ENCODE measurements at places on chromosomes 5 and 9.

DNA sequence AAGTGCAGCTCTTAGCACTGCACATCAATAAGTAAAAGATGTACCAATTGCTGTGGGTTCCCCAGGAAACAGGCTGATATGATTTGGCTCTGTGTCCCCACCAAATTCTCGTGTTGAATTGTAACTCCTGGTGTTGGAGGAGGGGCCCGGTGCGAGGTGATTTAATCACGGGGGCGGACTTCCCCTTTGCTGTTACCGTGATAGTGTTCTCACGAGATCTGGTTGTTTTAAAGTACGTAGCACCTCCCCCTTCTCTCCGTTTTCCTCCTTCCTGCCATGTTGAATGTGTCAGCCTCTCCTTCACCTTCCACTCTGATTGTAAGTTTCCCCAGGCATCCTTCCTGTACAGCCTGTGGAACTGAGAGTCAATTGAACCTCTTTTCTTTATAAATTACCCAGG is 93.2 kb upstream of the ACTBL2 start:
- DNase-seq, result no peak

GRCh38 chr9:129557192-129558036 is 63.5 kb downstream of the C9orf50 start:
- no peak for DNase-seq

DNA sequence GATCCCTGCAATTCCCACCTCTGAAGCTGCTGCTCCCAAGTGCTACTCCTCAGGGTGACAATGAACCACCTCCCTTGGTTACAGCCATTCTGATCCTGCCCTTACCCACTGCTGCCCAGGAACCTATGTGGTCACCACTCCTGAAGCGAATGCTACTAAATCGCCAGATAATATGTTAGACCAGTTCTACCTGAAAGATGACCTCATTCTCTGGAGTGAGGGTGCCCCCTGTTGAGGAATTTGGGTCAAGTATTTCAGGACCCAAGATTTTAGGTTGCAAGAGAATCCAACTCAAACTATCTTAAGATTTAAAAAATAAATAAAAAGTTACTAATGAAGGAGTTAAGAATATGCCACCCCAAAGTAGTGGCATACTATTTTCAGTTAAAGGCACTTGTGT is 5.8 kb upstream of the SNAPC3 start:
- DNase-seq, result no peak

GRCh38 chr5:87924436-87924835 is 344.2 kb downstream of the TMEM161B start:
- DNase-seq, result no peak

GRCh38 chr9:131980267-131981016 is 99.2 kb downstream of the MED27 start:
- no peak for DNase-seq

DNA sequence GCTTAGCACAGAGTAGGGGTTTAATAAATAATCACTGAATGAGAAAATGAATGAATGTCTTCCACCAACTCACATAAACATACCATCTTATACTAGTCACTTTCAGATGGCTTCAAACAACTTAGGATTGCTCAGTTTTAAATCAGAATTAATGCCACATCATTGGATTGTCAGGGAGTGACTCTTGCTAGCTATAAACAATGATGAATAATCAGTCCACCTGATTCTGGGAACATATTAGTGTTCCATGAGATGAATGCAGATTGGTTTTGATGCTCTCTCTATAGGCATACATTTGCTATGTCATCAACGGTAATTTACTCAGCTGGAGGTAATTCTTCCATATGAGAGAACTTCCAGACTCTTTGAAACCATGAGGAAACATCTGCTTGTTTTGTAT is 97.4 kb downstream of the CDH9 start:
- no peak for DNase-seq

DNA sequence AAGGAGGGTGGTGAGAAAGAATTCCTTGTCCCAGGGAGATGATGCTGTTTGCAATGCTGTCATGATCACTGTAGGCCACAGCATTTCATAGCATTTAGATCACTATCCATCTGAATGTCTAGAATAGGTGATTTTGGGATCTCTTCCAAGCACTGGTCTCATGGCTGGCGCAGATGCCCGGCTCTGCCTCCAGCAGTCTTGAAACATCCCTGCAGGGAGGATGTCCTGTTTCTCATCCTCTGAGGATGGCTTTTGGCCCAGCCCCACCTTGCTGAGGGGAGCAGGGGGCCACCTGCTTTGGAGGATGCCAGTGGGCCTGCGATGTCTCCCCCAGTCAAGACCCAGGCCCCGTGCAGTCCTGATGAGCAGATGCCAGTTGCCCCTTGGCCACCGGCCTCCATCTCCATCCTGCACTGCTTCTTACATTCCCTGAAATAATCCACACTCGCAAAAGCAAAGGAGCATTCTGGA is 63.5 kb upstream of the GARNL3 start:
- no peak for DNase-seq

DNA sequence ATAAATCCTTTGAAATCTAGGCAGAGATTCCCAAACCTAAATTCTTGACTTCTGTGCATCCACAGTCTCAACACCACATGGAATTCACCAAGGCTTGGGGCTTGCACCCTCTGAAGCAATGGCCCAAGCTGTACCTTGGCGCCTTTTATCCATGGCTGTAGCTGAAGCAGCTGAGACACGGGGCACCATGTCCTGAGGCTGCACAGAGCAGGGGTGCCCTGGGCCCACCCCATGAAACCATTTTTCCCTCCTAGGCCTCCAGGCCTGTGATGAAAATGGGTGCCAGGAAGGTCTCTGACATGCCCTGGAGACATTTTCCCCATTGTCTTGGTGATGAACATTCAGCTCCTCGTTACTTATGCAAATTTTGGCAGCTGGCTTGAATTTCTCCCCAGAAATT is 158.6 kb upstream of the NUDT12 start:
- DNase-seq, result no peak

GRCh38 chr5:124706729-124707361 is 39.6 kb downstream of the ZNF608 start:
- no peak for DNase-seq

DNA sequence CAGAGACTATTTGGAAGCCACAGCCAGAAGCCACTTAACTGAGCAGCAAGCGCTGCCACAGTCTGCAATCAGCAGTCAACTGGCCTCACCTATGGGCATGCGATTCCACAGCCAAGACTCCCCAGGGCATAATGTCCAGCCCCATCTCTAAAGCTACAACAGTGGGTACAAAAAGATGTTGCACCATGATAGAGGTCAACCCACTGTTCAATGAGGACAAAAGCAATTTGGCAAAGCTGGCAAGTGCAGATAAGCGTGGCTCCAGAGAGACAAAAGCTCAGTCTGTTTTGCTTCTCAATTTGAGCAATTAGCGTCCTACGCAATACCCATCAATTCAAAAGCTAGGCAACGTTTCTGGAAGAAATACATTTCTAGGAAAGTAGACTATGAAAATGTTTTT is 3.2 kb downstream of the TAS2R1 start:
- no peak for DNase-seq

DNA sequence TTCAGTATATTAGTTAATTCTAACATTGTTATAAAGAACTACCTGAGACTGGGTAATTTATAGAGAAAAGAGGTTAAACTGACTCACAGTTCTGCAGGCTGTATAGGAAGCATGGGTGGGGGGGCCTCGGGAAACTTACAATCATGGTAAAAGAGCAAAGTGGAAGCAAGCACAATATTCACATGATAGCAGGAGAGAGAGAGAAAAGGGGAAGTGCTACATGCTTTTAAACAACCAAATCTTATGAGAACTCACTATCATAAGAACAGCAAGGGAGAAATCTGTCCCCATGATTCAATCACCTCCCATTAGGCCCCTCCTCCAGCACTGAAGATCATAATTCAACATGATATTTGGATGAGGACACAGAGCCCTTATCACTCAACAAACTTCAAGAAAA is 324.9 kb downstream of the ZNF608 start:
- no peak for DNase-seq

DNA sequence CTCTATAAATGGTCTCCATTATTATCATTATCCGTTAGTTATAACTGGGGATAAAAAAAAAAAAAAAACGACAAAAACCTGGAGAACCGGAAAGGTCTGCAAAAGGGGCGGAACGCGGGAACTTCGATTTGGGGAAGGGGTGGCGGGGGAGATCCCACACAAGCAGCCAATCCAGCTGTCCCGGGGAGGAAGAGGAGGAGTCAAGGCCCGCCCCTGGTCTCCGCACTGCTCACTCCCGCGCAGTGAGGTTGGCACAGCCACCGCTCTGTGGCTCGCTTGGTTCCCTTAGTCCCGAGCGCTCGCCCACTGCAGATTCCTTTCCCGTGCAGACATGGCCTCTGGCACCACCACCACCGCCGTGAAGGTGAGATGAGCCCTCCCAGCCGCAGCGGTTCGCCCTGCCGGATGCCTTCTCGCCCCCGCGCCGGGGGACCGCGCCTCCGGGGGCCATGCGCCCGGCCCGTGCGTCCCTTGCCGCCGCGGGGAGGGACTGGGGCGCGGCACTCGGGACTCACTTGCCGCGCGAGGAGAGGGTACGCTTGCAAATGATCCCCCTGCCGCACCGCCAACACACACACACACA is at the start of gene MTAP:
Gene MTAP, plus strand, starts transcription at position 219 of the 583 bp plus-strand sequence. Its CDS starts 113 bp downstream, at position 332.
- peak; percentile 62 for DNase-seq

GRCh38 chr5:122053181-122054109 is 24.6 kb downstream of the LOX start:
- no peak for DNase-seq

DNA sequence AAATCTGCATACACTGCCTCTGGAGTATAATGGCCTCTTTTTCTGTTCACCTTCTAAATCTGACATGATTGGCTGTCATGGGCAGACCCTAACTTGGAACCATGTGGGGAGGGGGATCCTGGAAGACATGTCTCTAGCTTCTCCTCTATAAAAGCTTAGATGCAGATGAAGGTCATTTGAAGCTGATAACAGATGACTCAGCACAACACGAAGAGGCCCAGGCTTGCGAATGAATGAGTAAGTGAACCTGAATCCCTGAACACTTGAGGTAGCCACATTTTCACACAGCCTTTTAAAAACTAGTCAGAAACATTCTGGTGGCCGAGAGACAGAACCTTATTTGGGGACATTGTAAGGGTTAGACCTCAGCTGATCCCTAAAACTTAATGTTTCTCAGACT is 282.6 kb downstream of the ELAVL2 start:
- DNase-seq, result no peak

- DNase-seq, result no peak
Observed at GRCh38 chr5:112475747-112476365, 56.8 kb upstream of the EPB41L4A start.

GRCh38 chr5:17005107-17005828 is 69.2 kb upstream of the MYO10 start:
- no peak for DNase-seq

DNA sequence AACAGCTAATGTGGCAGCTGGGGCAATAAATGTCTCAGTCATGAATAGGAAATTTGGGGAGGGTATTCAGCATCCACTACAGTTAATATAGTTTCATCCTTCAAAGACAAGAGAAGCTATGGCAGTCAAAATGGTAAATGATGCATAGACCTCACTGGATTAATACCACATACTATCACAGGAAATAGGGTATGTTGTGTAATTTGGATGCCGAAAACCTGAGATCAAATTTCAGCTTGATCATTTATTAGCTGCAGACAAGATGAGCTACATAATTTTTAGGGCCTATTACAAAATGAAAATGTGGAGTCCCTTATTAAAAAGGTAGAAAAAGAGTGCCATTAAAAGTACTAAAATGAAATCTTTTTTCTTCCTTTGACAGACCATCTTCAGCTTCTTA is 112.6 kb upstream of the MTAP start:
- no peak for DNase-seq

- no peak for DNase-seq
Observed at GRCh38 chr5:8615142-8615858, 746.4 kb downstream of the MTRR start.

DNA sequence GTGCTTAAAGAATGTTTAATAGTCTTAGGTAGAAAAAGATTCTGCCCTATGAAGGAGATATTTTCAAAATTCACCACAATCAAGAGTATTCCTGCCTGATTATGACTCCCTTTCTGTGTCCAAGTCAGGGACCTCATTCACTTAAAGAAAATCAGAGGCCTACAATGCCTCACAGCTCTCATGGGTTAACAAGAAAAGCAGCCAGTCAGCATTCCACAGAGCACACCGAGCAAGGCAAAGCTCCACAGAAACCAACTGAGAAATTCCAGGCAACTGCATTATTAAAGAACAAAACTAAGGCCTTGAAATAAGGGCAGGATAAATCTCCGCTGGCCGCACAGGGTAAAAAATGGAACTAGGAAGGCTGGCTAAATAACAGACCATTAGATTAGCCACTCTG is 161.1 kb downstream of the TARS1 start:
- no peak for DNase-seq

DNA sequence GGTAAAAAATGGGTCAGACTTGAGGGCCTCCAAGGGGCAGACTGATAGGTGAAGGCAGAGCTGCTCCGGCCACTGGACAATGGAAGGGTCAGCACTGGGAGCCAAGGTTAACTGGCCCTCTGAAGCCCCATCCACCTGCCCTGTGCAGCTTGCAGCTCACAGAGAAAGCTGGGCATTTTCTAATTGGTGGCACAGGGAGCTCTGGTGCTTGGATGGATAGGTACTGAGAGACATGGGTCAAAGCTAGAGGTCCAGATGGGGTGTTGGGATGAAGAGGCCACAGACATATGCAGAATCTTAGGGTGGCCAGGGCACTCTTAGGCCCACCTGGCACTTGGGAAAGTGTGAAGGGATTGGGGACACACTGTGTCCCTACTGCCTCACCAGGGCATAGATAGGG is 29.5 kb upstream of the SARDH start:
- DNase-seq, result no peak

DNA sequence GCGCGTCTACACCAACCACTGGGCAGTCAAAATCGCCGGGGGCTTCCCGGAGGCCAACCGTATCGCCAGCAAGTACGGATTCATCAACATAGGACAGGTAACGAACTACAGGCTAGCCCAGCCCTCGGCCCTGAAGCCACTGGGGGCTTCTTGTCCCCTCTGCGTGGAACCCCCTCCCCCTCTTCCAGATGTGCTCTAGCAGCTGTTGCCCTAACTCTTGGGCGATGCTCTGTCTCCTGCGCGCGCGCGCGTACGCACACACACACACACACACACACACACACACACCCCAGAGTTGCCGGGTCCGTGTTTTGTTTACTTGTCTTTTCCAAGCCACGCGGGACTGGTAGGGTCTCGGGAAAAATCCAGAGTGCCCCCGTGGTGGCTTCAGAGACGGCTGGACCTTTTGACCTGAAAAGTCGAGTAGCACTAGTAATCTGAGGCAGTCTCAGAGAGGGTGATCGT is 836 bp downstream of the PCSK5 start:
- DNase-seq, result peak; percentile 14

GRCh38 chr9:34742710-34743109 is 32.8 kb upstream of the CCL21 start:
- DNase-seq, result no peak

DNA sequence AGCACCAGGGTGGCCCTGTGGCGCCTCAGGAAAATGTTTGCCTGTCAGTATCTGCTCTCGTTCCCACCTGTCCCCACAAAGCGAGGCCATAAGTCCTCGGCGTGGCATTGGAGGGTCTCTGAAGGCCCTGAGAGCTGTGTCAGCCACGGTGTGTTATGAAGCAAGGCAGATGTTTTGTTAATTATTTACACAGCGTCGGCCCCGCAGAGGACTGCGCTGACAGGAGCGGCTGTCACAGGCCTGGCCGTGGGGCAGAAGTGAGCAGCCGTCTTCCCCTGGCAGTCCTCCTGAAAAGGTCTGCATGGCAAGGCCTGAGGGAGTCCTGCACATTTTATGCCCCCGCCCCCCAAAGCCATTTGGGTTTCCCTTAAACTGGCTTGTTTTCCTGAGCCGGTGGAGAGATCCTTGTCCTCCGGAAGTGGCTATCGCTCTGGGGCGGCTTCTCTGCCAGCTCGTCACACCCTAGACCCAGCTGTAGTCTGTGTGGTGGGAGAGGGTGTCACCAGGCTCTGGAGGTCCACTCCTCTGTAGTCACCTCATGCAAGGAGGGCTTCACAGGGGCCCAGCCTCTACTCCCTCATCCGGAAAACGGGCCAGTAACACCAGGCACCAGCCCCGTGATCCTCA is 6.2 kb downstream of the NEK6 start:
- DNase-seq, result no peak

All from T-cell (primary cell).